RWPE1 (cell line): ENCODE measurements at places on chromosomes 16 and 17.

GRCh38 chr17:40568074-40568836, 3.0 kb upstream of the CCR7 start:
- DNase-seq: no peak

DNA sequence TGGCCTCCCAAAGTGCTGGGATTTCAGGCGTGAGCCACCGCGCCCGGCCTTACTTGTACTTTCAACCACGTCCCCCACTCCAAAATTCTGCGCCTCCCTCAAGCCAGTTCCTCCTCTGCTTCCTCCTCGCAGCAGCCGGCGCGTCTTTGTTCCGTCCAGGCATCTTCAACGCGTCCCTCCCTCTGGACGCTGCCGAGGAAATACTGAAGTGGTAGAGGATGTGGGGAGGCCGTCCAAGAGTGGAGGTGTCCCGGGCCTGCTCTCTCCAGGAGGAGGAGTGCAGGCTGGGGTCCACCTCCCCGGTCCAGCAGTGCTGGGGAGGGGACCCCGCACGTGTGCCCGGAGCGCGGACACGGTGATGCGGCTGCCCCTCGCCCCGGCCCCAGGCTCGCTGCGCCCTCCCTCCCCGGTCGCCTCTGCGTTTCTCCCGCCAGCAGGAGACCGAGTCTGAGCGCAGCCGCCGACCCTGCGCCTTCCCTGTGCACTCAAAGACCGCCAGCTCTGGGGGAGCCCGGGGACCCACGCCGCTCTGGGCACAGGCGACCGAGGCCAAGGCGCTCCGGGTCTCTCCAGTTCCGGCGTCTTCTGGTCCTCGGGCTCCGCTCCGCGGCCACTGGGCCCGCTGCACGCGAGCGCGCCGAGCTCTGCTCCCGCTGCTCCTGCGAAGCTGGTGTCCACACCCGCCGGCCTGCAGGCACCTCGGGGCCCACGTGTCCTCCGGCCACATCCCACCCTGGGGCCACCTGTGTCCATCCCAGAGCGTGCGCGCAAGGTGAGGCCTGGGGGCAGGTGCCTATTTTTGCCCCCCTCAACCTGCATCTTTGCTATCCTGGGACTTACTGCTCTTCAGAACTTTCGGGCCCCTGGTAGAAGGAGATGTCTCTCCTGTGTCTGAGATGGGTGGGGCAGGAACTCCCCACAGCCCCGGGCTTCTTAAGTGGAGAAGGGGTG, 31.7 kb downstream of the OSBPL7 start:
- peak; percentile 57 for DNase-seq

DNA sequence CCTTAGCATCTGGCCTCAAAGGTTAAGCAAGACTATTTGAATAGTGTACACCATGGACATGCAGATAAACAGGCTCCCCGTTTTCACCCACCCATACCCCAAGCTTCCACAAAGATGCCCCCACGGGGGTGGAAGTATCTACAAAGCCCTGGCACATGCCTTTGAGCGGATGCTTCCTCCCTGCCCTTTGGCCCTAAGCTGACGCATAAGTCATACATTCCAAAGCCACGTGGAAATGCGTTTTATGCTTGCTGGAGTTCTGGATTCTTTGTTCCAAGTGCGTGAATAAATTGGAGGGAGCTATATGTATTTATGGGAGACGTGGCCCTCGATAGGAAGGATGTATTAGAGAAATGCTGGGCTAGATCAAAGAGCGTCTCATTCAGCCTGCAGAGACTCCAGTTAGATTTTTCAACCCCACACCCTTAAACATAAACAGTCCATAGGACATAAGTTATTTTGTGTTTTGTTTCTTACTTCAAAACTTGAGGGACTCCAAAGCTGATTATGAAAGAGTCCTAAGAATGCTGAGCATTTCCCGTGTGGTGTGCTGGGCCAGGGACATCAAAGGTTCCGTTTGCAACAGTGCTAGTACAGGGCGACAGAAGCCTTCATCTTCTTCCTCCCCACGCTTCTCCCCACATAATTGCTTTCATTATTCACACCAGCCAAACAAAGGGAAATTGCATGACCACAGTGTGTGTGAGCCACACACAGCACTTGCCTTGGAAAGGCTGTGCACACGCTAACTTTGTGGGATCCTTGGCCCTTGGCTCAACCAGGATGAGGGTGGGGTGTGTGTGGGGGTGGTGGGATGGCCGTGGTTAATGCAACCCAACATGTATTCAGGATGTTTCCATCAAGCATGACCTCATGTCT, 73.6 kb downstream of the WIPI1 start:
- DNase-seq: no peak

GRCh38 chr16:65994291-65994690, 372.2 kb upstream of the CDH5 start:
- DNase-seq: no peak

DNA sequence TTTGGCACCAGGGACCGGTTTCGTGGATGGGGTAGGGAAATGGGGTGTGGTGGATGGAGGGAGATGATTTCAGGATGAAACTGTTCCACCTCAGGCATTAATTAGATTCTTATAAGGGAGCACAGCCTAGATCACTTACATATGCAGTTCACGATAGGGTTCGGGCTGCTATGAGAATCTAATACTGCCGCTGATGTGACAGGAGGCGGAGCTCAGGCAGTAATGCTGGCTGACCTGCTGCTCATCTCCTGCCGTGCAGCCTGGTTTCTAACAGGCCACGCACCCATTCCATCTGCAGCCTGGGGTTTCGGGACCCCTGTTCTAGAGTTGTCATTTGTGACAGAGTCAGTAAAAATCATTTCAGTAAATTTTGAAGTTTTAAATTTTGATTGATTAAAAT, 99.7 kb downstream of the CHD9 start:
- DNase-seq: no peak

DNA sequence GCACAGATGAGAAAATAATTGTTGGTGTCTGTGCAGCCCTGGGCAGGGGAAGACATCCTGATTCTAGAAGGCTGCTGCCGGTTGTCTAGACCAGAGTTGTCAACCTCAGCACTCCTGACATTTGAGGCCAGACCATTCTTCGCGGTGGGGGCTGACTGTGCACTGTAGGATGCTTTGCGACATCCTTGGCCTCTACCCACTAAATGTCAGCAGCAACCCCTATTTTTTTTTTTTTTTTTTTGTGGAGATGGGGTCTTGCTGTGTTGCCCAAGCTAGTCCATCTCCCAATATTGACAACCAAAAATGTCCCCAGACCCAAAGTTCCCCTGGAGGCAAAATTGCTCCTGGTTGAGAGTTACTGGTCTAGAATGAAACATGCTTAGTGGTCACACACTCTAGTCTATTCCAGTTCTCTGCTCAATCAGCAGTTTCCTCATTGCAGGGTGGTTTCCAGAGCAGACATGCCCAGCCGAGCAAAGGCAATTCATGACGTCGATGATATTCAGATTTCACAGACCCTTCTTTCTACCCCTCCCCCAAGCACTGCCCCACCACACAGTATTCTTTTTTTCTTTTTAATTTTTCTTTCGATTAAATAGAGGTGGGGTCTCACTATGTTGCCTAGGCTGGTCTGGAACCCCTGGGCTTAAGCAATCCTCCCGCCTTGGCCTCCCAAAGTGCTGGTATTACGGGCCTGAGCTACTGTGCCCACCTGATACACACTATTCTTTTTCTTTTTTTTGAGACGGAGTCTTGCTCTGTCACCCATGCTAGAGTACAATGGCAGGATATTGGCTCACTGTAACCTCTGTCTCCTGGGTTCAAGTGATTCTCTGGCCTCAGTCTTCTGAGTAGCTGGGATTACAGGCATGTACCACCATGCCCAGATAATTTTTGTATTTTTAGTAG, 9.0 kb downstream of the C17orf99 start:
- no peak for DNase-seq

DNA sequence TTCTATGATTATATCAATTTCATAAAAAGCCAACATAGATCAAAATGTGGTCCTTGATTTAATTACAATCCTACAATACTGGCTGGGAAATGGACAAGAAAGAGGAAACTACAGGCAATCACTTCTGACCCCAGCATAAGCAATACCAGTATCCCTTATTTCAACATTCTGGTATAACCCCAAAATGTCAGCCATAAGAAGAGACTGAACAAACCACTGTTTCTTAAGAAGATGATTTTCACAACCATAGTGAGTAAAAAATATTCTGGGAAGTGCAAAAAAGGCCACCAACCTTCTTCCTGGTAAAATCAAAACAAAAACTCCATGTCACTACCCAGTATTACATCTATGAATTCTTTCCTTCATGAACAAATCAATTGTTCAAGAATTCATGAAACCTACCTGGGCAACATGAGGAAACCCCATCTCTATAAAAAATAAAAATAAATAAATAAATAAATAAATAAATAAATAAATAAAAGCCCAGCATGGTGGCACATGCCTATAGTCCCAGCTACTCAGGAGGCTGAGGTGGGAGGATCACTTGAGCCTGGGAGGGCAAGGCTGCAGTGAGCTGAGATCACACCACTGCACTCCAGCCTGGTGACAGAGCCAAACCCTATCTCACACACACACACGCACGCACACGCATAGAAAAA, 7.5 kb downstream of the N4BP1 start:
- no peak for DNase-seq

DNA sequence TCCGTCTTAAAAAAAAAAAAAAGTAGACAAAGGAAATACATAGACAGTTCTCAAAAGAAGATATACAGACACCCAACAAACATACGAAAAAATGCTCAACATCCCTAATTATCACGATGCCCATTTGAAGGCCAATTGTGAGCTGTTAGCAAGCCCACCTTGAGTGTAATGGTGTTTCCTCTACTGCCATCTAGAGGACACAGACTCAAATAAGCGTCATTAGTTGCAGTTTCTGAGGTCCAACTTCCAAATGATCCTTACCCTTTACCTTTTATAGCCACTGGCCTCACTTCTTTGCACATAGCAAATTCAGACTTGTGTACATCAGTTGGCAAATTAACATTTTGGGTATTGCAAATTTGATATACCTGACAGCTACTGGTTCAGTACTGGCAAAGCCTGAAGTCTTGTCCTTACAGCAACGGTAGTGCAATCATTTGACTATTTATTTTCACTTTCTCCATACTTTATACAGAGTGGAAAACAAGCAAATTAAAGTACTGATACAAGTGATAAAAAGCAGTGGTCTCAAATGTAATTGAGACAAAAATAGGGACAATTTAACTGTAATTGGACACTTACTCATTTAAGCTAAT, 536.3 kb upstream of the EEF2KMT start:
- DNase-seq: peak; percentile 16

GRCh38 chr16:35605921-35606320, 2146.5 kb downstream of the TP53TG3F start:
- DNase-seq: no peak

DNA sequence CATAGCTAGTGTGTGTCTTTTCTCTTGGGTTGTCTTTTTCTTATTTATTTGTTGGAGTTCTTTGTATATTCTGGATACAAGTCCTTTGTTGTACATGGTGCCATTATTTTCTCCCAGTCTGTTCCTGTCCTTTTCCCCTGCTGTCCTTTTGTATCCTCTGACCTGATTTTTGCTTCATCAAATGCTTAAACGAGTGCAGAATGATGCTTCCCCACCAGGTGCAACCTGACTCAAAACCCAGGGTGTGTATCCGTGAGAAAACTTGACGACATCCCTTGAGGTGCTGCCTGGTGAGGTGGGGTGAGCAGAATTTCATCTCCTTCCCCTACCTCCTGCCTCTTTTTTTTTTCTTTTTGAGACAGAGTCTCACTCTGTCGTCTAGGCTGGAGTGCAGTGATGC, 88.6 kb downstream of the NTN1 start:
- DNase-seq: no peak

GRCh38 chr16:49706620-49707355, 149.1 kb downstream of the ZNF423 start:
- DNase-seq: no peak

GRCh38 chr17:27256225-27257030, 37.5 kb upstream of the WSB1 start:
- no peak for DNase-seq

DNA sequence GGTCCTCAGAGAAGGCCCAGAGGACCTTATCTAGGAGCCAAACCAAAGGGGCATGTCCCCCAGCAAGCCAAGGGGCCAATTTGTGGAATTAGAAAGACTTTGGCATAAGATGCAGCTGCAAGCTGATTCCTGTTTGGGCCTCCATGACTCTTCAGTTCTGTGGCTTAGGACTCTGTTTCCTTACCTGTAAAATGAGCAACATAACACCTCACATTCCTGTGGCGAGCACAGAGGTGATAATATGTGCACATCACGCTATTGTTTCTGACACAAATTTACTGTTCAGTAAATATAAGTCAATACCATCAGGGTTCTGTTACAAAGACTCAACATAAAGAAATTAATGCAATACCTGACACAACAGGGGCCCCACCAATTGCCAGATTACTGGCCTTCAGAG, 57.7 kb downstream of the CDH11 start:
- no peak for DNase-seq
